ENCODE measurements at places on chromosomes 5 and 9.

GRCh38 chr5:169347786-169348185, 46.8 kb upstream of the SLIT3 start:
- no peak overlapping the region for H3K4me3 ChIP-seq
- no peaks in the 10 kb centered on the region for H3K27me3 ChIP-seq
- H3K27ac ChIP-seq = no peak overlapping the region

- H3K27me3 ChIP-seq = peaks cover 15% of the 10 kb centered on the region
- no peak for DNase-seq
Observed at GRCh38 chr5:174323878-174324281, 278.4 kb downstream of the NSG2 start.

DNA sequence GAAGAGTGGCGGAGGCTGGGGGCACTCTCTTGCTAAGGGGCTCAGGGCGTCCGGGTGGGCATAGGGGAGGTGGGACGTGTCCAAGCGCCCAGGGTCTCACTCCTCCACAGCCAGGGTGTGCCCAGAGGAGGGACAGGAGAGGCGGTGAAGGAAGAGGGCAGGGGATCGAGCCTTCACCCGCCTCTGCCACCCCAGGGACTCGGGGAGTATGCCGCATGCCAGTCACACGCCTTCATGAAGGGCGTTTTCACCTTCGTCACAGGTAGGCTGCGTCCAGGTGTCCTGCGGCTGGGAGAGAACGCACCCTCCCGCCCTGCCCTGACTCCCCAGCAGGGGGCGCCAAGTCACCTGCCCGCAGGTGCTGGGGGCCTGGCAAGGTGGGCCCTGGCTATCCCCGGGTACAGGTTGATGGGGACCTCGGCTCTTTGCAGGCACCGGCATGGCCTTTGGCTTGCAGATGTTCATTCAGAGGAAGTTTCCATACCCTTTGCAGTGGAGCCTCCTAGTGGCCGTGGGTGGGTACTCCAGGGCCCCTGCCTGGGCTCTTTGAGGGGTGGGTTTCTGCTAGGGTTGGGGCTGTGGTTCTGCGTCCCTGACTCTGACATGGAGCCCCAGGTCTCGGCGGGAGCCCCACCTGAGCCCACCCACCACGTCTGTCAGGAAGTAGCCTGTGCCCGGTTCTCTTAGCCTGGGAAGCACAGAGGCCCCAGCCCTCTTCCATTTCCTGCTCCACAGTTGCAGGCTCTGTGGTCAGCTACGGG, 552 bp downstream of the TMEM141 start:
- peak overlapping the region; percentile 82 for H3K4me3 ChIP-seq
- H3K36me3 ChIP-seq = no peaks in the 10 kb centered on the region
- peak; percentile 79 for DNase-seq
- peak overlapping the region; percentile 95 for H3K27ac ChIP-seq

DNA sequence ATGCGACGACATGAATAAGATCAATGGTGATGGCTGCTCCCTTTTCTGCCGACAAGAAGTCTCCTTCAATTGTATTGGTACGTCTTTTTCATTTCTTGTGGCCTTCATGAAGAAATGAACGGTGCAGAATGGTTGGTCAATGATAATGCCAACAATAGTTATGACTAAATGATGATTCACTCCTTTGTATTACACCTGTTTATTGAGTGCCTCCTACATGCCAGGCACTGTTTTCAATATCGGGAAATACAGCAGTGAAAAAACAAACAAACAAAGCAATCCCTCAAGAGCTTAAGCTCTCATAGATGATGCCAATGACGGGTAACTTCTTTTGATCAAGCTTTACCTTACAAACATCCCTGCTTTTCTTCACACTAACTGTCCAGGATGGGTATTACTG, 117.7 kb downstream of the PAPPA start:
- no peaks in the 10 kb centered on the region for H3K36me3 ChIP-seq
- no peaks in the 10 kb centered on the region for H3K4me1 ChIP-seq
- no peak overlapping the region for H3K27ac ChIP-seq
- DNase-seq = no peak
- no peak overlapping the region for H3K4me3 ChIP-seq
- H3K27me3 ChIP-seq = peaks cover 4% of the 10 kb centered on the region

DNA sequence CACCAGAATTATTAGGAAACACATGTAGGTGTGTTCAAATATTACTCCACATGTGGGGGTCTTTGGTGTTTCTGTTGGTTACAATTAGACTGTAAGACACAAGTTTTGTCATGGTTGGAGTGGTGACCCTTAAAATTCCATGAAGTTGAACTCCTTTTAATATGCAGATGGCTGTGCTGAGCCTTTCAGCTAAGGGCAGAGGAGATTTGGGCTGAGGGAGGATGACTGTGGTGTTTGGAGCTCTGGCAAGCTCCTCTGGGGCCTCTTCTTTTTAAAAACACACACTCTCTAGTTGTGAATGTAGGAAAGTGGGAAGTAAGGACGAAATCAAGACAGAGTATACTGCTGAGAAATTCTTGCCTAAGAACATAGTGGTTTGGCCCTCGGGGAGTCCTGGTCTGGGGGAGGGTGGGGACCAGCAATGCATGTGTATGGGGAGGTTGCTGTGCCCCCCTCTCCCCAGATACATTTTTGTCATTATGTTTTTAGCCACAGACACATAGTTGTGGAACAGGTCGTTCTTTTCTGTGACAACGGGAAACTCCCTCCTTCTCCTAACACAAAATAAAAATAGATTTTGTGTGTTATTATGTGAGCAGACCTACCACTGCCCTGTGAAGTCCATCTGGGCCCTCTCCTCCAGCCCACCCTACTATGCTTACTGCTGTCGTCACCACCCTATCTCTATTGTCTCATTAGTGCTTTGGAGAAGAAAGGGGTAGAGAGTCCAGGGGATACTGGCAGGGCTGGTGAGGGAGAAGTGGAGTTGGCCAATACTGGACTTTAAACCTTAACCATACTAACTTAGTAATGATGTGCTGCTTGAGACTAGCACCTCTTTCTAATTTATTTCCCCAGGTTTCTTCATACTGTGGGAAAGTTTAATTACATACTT, 10.0 kb downstream of the SMARCA2 start:
- H3K4me1 ChIP-seq = peaks cover 97% of the 10 kb centered on the region
- peak overlapping the region; percentile 96 for H3K27ac ChIP-seq
- peaks cover 56% of the 10 kb centered on the region for H3K36me3 ChIP-seq
- H3K4me3 ChIP-seq = no peak overlapping the region
- DNase-seq = no peak

GRCh38 chr9:31470051-31470450, 914.4 kb upstream of the ACO1 start:
- DNase-seq = no peak
- H3K4me1 ChIP-seq = no peaks in the 10 kb centered on the region
- no peak overlapping the region for H3K27ac ChIP-seq
- H3K36me3 ChIP-seq = no peaks in the 10 kb centered on the region
- no peaks in the 10 kb centered on the region for H3K27me3 ChIP-seq
- no peak overlapping the region for H3K4me3 ChIP-seq

- H3K27ac ChIP-seq = no peak overlapping the region
- peaks cover 1% of the 10 kb centered on the region for H3K36me3 ChIP-seq
- H3K4me1 ChIP-seq = peaks cover 24% of the 10 kb centered on the region
- H3K4me3 ChIP-seq = no peak overlapping the region
- peaks cover 6% of the 10 kb centered on the region for H3K27me3 ChIP-seq
- no peak for DNase-seq
Observed at GRCh38 chr5:14440223-14440581, 141.4 kb upstream of the OTULINL start.

- DNase-seq = no peak
- H3K4me3 ChIP-seq = no peak overlapping the region
- peak overlapping the region; percentile 37 for H3K27ac ChIP-seq
- H3K27me3 ChIP-seq = no peaks in the 10 kb centered on the region
Observed at GRCh38 chr5:1019001-1019905, 10.7 kb downstream of the NKD2 start.

DNA sequence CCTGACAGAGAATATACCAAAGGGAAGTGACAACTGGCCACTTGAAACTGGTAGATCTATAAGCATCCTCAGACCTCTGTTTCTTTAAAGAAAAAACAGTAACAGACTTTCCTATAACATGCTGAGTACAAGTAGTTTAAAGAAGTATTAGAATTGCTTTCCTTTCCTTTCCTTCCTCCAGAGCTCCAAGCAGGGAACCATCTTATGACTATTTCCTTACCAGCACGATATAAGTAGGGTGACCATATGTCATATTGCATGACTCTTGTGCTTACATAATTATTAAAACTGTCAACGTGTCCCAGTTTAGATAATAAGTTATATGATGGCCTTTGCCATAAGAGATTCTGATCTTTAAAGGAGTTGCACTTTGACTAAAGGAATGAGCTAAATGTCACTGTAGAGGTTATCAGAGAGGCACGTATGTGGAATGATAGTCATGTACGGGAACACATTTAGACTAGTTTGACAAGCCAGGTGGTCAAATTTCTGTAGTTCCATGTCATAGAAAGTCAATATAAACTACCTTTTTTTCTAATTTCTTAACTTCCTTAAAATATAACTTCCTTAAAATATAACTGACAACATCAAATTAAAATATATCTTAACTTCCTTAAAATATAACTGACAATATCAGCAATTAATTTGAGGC, 212.7 kb upstream of the CD180 start:
- H3K36me3 ChIP-seq = no peaks in the 10 kb centered on the region
- peaks cover 3% of the 10 kb centered on the region for H3K27me3 ChIP-seq
- H3K4me3 ChIP-seq = no peak overlapping the region
- H3K27ac ChIP-seq = no peak overlapping the region
- H3K4me1 ChIP-seq = no peaks in the 10 kb centered on the region

DNA sequence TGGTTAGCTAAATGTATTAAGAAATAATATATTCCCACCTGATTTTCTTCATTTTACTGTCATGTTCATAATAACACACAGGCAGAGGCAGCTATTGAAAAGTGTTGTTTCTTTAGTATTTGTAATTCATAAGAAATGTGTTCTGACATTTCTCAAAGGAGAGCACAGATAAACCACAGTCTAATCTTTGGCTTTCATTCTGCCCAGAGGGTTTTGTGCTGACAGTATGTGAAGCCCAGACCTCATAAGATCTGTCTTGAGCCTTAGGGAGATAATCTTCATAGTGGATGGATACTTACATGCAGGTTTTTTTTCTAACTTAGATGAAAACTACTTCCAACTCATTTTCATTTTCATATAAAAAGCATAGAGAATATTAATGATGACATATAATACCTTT, 206.1 kb downstream of the CHSY3 start:
- H3K36me3 ChIP-seq = no peaks in the 10 kb centered on the region
- DNase-seq = no peak
- H3K27me3 ChIP-seq = peaks cover 4% of the 10 kb centered on the region
- H3K4me1 ChIP-seq = no peaks in the 10 kb centered on the region

DNA sequence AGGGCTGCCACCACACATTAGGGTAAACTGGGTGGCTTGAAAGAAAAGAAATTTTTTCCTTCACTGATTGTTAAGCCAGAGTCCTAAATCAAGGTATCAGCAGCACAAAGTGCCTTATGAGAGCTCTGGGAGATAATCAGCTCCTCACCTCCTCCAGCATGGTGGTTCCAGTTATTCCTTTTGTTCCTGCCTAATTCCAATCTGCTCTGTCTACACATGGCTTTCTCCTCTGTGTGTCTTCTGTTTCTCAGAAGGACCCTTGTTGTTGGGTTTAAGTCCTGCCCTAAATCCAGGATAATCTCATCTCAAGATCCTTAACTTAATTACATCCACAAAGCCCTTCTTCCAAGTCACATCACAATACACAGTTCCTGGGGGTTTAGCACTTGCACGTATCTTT, 1352.0 kb upstream of the CDH9 start:
- no peak for DNase-seq
- H3K27ac ChIP-seq = no peak overlapping the region
- H3K4me1 ChIP-seq = no peaks in the 10 kb centered on the region
- no peak overlapping the region for H3K4me3 ChIP-seq
- H3K36me3 ChIP-seq = no peaks in the 10 kb centered on the region

GRCh38 chr5:53983568-53984460, 326.6 kb downstream of the ARL15 start:
- H3K27me3 ChIP-seq = no peaks in the 10 kb centered on the region
- no peak for DNase-seq
- no peaks in the 10 kb centered on the region for H3K36me3 ChIP-seq
- no peak overlapping the region for H3K4me3 ChIP-seq

- DNase-seq = no peak
- no peak overlapping the region for H3K4me3 ChIP-seq
- H3K27me3 ChIP-seq = no peaks in the 10 kb centered on the region
- H3K27ac ChIP-seq = no peak overlapping the region
- no peaks in the 10 kb centered on the region for H3K36me3 ChIP-seq
- no peaks in the 10 kb centered on the region for H3K4me1 ChIP-seq
Observed at GRCh38 chr9:23321049-23321448, 505.0 kb downstream of the ELAVL2 start.

- H3K27ac ChIP-seq = no peak overlapping the region
- H3K4me1 ChIP-seq = no peaks in the 10 kb centered on the region
- H3K4me3 ChIP-seq = no peak overlapping the region
- no peak for DNase-seq
- no peaks in the 10 kb centered on the region for H3K27me3 ChIP-seq
- no peaks in the 10 kb centered on the region for H3K36me3 ChIP-seq
Observed at GRCh38 chr5:60020457-60020856, 126.9 kb upstream of the PDE4D start.

- no peak for DNase-seq
- H3K4me1 ChIP-seq = no peaks in the 10 kb centered on the region
- no peak overlapping the region for H3K27ac ChIP-seq
- no peak overlapping the region for H3K4me3 ChIP-seq
- no peaks in the 10 kb centered on the region for H3K27me3 ChIP-seq
Observed at GRCh38 chr5:171122372-171122771, 186.7 kb upstream of the TLX3 start.

Measured in activated naive CD4-positive, alpha-beta T cell treated with anti-CD3 and anti-CD28 coated beads, Interleukin-2, amount 10 ng/mL, durations not matched to agents 7 days and 5 days (primary cell).